ENCODE measurements at places on chromosomes 1 and 21.

DNA sequence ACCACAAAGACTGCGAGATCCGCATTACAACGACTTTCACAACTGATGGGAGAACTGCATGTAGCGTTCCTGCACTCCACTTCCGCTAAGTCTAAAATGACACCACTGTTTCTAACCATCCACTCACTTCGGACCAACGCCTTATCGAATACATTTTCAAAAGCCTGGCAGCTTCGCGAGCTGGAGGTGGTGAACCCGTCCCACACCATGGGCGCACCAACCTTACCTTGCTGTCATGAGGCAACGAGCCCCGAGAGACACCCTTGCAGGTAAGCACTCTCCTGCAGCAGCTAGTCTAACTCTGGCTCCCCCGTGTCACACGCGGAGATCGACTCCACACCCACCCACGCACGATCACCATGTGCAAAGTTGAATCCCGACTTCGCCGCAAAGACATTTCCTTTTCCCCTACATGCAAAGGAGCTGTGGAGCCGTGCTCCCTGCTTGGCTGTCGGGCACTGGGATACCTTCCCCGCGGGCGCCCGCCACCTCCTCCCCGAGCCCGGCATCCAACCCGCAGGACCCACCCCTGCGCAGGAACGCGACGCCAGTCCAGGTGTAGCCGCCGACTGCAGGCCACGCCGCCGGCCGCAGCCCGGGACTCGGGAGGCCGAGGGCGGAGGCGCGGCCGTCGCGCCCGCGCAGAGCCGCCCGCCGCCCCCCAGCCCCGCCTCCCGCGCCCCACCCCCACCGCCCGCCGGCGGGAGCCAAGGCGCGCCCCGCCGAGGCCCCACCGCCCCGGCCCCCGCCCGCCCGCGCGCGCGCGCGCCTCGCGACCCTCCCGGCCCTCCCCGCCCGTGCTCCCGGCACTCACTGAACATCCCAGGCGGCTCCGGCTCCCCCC, 629 bp downstream of the TAF5L start:
- DNase-seq: peak; percentile 77

GRCh38 chr1:183646776-183647175, 6.3 kb downstream of the APOBEC4 start:
- no peak for DNase-seq

- peak; percentile 51 for DNase-seq
Observed at GRCh38 chr1:31182352-31182751, 57.3 kb downstream of the NKAIN1 start.

DNA sequence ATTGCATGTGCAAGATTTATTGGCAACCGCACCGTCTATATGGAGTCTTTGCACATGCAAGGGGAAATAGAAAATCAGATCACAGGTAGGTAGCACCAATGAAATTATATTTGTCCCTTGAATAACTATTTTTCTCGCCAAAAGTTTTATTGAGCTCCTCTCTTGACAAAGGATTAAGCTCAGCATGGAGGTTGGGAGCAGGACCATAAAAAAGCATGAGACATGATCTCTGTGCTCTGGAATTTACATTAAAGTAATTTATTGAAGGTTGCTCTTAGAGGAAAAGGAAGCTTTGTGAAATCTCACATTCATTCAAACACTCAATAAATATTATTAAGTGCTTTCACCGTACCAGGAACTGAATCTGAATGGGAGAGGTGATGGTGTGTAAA, 66.0 kb upstream of the UBE2U start:
- no peak for DNase-seq

DNA sequence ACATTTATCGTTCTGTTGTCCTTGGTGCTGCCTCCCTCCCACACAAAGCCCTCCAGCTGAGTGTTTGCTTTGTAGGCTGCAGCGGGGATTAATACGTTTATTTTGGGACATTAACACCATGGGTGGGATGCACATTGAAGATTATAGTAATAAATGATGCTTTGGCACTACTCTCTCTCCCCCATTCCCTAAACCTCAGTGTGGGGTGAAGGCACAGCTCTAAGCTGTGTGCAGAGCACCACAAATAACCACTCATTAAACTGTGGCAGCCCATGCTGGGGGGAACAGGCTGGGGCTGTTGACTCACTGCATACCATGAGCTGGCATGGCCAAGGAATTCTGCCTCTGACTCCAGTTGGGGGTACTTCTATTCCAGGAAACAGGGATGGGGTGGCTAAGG, 7.7 kb downstream of the PCP4L1 start:
- peak; percentile 25 for DNase-seq

DNA sequence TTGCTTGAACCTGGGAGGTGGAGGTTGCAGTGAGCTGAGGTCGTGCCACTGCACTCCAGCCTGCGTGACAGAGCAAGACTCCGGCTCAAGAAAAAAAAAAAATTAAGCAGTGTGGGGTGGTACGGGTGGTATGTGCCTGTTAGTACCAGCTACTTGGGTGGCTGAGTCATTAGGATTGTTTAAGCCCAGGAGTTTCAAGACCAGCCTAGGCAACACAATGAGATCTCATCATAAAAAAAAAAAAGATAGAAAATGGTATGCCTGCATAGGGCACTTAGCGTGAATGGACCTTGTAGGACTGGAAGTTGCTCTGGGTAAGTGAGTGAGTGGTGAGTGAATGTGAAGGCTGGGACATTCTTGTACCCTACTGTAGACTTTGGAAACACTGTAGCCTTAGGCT, 37.0 kb downstream of the TBCE start:
- DNase-seq: no peak

DNA sequence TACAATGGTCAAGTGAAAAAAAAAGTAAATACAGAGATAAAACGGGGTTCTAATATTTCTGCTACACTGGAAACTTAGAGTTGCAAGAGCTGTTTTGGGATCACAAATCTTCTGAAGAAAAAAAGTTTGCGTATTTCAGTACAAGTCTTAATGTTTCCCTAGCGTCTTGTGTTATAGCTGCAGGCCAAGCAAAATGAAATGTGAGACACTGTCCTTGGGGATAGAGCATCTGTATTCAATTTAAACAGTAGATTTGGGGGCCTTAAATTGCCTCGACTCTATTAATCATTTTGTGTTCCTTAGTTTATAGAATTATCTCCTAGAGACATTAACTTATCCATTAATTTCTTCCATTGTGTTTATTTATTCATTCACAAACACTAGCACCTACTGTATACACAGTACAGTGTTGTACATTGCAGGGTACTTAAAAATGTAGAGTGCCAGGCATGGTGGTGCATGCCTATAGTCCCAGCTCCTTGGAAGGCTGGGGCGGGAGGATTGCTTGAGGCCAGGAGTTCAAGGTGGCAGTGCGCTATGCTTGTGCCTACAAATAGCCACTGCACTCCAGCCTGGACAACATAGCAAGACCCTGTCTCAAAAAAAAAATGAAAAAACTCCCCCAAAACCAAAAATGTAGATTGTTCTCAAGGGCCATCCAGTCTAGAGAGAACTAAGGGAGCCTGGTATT, 7.9 kb downstream of the DISC1 start:
- no peak for DNase-seq

DNA sequence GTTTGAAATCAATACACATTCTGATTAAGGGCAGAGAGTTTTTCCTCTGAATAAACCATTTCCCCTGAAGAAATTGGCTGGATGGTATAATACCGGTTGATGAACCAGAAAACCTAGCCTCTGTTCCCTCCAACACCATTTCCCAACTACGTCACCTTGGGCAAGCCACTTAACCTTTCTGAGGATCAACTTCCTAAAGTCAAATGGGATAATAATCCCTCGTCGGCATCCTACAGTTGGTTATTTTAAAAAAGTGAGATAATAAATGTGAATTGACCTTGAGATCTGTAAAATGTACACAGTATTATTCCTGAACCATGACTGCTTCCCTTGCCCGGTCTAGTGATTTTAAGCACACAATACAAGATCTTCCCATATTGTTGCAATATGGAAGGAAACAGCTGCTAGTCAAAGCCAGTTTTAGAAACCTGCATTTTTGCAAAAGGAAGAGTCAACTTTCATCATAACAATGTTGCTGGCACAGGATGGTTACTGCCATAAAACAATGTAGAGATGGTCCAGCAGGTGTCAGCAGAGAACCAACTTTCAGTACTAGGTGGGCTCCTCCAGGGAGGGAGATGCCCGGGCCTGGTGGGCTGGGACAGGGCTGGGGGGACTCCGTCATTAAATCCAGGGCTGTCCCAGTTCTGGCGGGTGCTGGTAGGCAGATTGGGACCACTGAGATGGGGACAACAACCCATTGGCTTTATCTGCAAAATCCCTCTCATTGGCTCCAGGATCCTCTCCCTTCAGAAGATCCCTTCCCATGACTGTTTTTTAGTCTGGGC, 5.2 kb upstream of the HLX start:
- peak; percentile 39 for DNase-seq

- no peak for DNase-seq
Observed at GRCh38 chr1:178238722-178239510, 145.0 kb downstream of the RASAL2 start.

DNA sequence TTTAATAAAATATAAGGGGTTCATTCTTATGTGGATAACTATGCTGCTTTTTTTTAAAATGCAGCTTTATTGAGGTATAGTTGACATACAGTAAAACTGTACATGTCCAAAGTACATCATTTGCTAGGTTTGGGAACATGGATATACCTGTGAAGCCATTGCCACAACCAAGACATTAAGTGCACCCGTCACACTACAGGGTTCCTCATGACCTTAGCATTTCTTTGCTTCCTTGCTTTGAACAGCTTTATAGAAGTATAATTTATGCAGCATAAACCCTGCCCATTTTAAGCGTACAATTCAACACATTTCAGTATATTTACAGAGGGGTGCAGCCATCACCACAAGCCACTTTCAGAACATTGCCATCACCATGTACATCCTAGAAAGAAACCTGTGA, 26.3 kb downstream of the FHAD1 start:
- DNase-seq: no peak

- DNase-seq: no peak
Observed at GRCh38 chr21:44694776-44695175, 2.2 kb upstream of the KRTAP10-12 start.

DNA sequence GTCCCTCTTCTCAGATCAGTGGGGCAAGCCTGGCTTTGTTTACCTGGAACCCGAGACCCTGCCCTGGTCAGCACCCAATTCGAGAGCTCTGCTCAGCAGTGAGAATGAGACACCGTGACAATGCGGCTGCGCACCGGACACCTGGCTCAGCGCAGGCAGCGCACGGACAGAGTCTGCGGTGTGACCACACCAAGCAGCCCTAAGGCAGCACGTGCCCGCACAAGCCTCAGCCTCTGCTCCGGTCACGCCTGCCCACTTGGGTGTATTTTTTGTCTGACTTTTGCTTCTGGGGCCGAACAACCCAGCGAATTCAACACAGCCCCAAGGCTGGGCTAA, 4.7 kb downstream of the KRTAP10-8 start:
- DNase-seq: no peak

DNA sequence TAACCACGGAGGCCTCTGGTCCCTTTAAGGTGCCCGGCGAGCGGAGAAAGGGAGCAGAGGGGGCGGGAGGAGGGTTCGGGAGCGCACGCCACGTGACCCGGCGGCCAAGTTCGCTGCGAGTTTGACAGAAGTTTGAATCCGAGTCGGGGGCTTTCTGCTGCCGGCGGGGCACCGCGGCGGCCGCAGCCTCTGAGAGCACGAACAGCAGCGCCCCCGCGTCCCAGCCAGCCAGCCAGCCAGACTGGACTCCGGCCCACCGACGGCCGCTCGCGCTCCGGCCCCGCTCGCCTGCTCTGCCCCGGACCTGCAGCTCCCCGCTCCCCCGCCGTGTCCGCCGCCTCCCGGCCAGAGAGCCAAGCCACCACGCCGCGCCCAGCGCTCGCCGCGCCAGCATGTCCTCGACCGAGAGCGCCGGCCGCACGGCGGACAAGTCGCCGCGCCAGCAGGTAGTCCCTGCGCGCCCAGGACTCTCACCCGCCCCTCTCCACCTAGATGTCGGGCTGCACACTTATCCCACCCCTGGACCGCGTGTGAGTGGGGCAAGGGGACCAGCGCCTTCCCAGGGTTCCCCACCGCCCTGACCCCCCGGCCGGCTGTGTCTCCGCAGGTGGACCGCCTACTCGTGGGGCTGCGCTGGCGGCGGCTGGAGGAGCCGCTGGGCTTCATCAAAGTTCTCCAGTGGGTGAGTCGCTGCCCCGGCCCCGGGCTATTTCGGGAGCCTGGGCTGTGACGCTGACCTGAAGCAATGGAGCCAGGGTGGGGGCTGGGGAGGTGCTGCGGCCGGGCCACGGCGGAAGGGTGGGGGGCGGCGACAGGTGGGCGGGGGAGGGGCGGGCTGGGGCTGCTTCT, at the start of gene SYPL2:
TSS of gene SYPL2 (plus strand) at position 95 of the 849 bp plus-strand sequence. CDS start at position 393, 298 bp downstream.
- peak; percentile 24 for DNase-seq

DNA sequence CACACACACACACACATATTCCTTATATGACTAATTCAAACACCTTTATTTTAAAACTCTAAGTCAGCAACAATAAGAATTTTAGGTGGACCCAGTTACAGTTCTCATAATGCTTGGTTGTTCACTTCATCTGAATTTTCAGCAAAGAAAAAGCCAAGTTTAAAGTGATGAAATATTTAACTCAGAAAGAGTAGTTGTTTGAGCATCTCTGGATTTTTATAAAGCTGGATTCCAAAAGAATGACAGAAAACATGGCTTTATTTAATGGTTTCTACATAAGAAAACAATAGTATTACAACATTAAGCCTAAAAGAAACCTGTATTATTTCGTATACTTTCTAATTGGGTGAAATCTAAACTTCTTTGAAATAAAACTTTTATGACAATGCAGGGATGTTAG, 54.2 kb upstream of the ADAMTS5 start:
- DNase-seq: no peak

GRCh38 chr1:199774433-199775089, 252.9 kb upstream of the NR5A2 start:
- no peak for DNase-seq

GRCh38 chr1:194062962-194063361, 876.5 kb upstream of the B3GALT2 start:
- no peak for DNase-seq

DNA sequence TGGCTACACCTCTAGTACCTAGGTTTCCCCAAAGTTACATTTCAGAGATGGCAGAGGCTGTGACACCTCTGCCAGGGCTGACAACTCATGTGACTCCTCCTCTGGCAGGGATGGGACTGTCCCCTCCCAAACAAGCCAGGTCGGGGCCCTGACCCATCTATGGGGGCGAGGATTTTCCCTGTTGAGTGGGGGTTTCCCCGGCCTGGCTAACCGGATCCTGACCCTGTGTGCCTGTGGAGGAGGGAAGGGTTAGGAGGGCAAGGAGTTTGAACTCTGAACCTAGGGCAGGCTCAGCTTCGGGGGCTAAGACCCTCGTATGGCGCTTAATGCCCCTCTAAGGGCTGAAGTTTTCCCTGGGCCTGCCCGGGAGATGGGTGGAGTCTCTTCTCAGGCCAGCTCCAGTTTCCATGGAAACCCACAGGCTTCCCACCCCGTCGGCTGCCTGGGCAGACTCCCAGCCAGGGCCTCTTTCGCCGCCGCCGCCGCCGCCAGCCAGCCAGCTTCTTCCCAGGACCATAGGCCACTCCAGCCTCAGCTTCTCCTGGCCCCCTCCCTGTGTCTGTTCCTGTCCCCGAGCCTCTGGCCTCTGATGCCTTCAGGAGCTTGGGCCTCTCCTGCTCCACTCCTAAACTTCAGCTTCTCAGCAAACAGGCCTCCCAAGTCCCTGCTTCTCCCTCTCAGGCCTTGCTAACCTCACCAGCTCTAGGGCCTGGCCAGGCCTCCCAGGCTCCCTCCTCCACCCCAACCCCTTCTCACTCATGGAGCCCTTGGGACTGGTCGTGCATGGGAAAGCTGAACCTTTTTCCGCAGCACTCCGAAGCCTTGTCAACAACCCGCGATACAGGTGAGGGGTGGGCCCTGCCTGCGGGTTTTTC, at the start of gene BTBD19:
TSS of gene BTBD19 (plus strand) at position 461 of the 875 bp plus-strand sequence. CDS start at position 759, 298 bp downstream.
- no peak for DNase-seq

GRCh38 chr1:61157468-61157987, 75.2 kb downstream of the NFIA start:
- DNase-seq: no peak
